ENCODE measurements at places on chromosomes 4 and X.
A peak's percentile ranks its signal among the peaks of the same experiment; 100 is the strongest.

- no peak for DNase-seq
Measured at GRCh38 chr4:65791111-65791811, 121.0 kb upstream of the EPHA5 start.

DNA sequence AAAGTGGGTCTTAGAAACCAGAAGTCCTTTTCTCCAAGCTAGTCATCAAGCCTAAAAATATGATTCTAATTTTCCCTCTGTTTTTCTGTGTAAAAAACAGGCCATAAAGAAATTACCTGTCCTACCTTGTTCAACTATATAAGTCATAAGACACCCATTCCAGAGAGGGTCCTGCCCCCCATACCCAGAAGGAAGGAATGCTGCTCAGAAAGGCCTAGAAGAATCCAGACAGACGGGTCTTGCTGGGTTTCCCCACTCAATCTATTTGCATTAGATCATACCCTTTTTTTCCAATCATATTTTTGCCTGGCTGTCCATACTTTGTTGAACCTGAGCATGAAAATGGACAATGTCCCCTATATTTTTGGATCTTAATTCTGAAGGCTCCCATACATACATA, 16.3 kb upstream of the XAGE2 start:
- DNase-seq: no peak

DNA sequence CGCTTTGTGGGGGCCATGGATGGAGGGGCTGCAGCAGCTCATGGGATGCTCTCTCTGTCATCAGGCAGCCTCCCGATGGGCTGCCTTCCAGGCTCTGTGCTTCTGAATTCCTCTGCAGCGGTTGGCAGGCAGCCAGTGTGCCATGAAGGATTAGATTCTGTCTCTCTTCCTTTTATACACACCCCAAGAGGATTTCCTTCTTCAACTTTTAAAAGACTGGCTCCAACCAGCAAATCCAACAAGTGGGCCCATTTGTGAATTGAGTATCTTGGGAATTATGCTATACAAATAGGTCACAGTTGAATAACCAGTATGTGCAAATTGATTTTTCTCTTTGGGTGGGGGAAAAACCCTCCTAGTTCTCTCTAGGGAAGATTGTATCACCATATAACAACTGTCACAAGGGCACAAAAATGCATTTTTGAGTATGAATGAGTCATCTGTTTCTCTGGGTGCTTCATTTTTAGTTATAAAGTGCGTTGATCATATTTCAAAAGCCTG, 96.8 kb upstream of the FAT1 start:
- no peak for DNase-seq

DNA sequence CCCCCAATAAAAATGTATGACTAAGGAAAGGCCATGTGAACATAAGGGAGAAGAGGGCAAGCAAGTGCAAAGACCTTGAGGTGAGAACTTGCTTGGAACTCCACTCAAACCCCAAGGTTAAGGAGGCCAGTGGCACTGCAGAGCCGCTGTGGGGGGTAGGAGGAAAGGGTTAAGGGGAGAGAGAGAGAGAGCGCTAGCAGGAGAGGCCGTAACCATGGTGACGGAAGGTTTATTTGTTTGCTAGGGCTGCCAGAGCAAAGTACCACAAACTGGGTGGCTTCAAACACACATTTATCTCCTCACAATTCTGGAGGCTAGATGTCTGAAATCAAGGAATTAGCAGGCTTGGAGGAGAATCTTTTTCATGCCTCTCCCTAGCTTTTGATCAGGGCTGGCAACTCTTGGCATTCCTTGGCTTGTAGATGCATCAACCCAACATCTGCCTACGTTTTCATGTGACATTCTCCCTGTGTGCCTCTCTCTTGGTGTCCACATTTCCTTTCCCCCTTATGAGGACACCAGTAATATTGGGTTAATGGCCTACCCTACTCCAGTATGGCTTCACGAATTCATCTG, 35.2 kb downstream of the SMIM20 start:
- peak; percentile 12 for DNase-seq
